ENCODE measurements at places on chromosomes 4 and X. TPM values are rescaled to one million over a fixed set of nuclear protein-coding genes. Genes with fewer than 3 reads are reported as not detected.

The LUZP4 gene
- not detected for total RNA-seq

The TREX2 gene
- total RNA-seq: 3.1 TPM

The F11 gene
- not detected for total RNA-seq

The DCAF4L1 gene
- total RNA-seq: 0.23 TPM

The TLR1 gene
- 17.2 TPM for total RNA-seq

The OTUD6A gene
- not detected for total RNA-seq

The CXCL6 gene
- not detected for total RNA-seq

The OTC gene
- total RNA-seq: not detected

- DNase-seq: no peak
Measured at GRCh38 chrX:72609313-72609712, 36.7 kb upstream of the HDAC8 start.

DNA sequence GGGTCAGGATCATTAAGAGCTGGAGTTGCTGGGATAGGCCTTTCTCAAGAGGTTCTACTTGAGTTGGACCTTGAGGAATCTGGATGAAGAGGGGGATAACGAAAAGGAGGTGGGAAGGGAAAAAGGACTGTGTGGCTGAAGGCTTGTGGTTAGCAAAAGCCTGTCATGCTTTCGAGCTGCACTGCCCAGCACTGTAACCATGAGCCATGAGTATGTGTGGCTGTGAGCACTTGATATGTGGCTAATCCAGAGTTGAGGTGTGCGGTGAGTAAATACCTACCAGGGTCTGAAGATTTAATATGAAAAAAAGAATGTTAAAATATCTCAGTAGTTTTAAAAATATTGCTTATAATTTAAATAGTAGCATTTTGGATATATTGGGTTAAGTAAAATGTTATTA, 11.4 kb downstream of the TMEM165 start:
- DNase-seq: no peak

DNA sequence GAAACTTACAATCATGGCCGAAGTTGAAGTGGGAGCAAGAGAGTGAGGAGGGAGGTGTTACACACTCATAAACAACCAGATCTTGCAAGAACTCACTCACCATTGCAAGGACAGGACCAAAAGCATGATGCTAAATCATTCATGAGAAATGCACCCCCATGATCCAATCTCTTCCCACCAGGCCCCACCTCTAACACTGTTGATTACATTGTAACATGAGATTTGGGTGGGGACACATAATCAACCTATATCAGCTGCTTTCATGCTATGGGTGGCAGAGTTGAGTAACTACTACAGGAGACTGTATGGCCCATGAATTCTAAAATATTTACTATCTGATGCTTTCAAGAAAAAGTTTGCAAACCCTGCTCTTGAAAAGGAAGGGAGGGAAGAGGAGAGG, 155.1 kb downstream of the DEFB131A start:
- no peak for DNase-seq

DNA sequence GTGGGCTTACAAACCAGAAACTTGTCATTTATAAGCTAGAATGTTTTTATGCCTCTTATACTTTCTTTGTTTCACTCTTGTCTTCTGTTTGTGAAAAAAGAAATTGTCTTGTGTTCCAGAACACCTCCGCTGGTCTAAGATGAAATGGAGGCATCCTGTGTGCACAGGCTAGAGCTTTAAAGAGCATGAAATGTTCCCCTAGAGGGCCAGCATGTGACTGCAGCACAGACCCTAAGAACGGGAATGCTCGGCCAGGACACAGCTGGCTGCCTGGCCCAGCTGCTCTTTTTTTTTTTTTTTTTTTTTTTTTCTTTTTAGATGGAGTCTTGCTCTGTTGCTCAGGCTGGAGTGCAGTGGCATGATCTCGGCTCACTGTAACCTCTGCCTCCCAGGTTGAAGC, 33.6 kb downstream of the SETD7 start:
- DNase-seq: no peak

DNA sequence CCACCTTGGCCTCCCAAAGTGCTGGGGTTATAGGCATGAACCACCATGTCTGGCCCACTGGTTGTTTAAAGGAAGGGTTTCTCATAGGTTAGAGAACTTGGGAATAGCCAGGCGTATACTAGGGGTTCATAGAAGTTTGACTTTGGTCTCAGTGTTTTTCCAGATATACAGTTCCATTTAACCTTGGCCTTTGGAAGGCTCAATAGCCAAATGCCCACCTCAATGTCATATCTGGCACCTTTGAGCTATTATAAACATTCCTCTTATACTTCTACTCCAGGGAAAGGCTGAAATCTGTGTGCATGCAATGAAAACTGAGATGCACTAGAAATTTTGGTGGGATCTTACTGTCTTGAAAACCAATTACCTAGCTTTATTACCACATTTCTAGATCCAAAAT, 47.5 kb upstream of the PROM1 start:
- no peak for DNase-seq

GRCh38 chr4:41364876-41365275, 108.1 kb downstream of the UCHL1 start:
- DNase-seq: no peak

DNA sequence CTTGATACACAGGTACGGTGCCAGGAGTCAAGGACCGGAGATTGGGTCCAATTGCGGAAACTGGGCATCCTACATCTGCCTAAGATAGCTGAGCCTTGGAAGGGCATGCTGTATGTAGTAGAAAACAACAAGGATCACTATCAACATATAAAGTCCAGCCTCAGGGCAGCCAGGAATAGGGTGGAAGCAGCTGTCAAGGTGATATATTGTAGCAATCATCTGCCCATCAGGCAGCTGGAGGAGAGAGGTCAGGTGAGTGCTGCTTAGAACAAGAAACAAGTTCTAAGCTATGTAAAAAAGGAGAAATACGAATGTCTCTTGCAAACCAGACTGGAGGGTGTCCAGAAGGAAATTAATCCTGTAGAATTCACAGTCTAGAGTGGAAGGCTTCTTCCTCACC, 34.8 kb downstream of the KCNE5 start:
- no peak for DNase-seq

DNA sequence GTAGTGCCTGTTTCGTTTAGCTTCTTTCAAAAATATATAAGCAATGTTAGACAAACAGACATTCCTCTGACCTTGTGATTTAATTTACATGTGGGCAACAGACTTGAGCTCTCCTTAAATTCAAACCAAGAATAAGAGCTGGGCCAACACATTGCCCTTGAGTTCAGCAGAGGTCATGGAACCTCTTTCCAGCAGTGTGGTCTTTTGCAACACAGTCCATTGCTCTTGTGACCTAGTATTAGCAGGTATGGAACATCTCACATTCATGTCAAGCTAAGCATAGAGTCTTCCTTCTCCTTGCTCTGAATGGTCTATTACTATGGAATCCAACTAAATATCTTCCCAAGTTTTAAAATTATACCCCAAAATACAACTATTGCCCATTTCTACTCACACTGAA, 33.7 kb upstream of the MND1 start:
- no peak for DNase-seq

DNA sequence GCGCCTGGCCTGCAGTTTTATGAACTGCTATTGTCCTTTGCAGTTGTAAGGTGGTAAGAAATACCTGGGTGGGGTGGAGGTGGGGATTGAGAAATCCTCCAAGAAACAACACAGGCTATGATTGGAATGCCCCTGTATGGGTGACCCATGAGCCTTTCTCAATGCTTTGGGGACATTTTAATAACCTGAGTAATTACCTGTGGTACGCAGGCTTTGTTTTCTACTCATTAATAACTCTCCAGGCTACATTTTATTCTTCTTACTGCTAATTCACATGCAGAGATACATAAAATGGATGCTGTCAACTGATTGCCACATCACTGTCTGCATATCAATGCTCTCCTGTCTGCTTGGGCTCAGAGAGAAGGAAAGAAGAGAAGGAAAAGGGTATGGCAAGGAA, 41.8 kb downstream of the PHEX start:
- no peak for DNase-seq

- DNase-seq: no peak
Measured at GRCh38 chrX:109739625-109740432, 6.8 kb upstream of the ACSL4 start.

GRCh38 chr4:2526559-2526958, 9.9 kb upstream of the FAM193A start:
- no peak for DNase-seq

DNA sequence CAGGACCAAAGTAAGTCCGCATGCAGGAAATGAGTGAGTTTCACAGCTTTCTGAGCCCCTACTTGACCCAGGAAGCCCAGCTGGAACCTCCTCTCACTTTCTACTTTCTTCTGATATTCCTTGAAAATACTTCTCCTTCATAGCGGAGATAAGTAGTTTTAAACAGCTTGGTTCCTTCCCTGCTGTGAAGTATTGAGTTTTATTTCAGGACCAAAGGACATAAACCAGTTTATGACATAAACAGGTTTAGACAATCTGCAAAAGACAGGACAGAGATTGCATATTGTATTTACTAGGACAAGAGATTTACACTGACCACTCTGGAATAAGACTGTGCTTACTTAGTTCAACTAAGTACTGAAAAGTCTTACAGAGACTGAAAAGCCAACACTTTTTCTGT, 54.8 kb downstream of the PAGE2 start:
- DNase-seq: no peak

DNA sequence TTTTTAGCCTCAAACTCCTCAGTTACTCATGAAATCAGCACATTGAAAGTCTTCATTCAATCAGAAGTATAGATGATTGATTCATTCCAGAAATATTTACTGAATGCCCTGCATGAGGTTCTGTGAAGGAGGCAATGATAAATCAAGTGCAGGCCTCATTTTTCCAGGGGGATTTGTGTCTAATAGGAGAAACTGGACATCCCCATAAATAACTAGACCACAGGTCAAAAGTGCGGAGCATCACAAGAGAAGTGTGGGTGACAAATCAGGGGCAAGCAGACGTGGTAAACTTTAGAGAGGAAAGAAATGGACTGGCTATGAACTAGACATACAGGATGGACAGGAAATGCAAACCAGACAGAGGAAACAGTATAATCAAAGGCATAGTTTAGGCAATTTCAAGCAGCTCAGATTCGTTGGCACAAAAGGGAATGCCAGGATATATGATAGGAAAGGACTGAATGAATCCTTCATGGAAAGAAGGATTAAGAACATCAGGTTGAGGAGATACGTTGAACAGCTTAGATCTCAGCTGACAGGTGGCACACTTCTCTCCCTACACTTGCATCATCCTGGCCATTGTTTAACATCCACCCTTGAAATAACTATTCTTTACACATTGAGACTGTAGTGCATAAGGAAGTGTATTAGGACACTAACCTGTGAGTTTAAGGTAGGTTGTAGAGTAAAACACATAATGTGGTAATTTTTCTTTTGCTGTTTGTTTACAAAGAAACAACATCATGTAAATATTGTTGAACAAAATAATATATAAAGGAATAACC, 69.6 kb upstream of the RASGEF1B start:
- DNase-seq: no peak

GRCh38 chrX:41090568-41091238, 5.5 kb downstream of the USP9X start:
- no peak for DNase-seq

DNA sequence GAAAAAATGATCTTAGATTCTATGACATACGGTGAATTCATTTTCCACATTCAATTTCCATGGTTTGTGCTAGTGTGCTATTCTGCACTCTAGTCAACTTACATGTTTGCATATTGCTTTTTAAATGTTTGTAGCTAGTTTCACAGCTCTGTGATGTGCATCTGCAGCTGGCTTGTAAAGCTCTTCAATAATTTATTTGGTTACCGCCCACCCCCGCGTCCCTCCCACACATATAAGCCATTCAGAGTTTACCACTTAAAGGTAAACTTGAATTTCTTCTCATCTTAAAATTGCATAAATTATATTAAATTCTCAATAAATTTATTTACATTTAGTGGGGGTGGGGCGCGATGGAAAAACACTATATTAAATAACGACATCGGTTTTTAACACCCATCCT, 291 bp upstream of the NBDY start:
- DNase-seq: no peak

GRCh38 chr4:140857111-140857510, 100.9 kb upstream of the TBC1D9 start:
- no peak for DNase-seq

DNA sequence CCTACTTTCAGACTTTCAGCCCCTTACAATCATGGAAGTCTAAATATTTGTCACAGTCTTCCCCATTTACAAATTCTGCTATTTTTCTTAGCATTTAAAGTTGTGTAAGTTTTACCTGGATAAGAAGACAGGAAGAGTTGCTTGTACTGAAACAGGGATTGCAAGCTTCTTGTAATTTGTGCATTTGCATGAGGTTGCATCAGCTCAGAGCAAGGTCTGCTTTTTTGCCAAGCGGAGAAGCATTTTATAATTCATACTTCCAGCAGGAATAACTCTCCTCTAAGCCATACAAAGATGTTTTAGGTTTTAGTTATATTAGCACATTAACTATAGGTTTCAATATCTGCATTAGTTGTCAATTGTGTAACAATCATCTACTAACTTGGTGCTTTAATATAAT, 922.0 kb upstream of the PABPC4L start:
- no peak for DNase-seq

GRCh38 chr4:155972098-155972497, 18.4 kb upstream of the CTSO start:
- no peak for DNase-seq

DNA sequence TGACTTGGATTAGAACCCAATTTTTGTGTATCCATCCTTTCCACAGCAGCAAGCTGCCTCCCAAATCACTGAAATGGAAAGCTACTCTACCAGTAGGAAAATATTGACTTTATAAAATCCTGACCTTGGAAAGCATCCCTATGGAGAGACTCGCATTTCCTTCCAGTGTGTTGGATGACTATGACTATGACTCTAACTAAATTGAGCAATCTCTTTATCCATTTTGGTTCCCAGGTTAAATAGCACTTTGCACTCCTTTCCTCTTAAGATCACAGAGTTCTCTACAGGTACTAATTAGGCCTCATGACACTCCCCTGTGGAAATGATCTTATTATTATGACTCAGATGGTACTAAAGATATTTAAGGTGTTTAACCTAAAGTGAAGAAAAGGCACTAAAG, 431.8 kb downstream of the PPARGC1A start:
- no peak for DNase-seq

DNA sequence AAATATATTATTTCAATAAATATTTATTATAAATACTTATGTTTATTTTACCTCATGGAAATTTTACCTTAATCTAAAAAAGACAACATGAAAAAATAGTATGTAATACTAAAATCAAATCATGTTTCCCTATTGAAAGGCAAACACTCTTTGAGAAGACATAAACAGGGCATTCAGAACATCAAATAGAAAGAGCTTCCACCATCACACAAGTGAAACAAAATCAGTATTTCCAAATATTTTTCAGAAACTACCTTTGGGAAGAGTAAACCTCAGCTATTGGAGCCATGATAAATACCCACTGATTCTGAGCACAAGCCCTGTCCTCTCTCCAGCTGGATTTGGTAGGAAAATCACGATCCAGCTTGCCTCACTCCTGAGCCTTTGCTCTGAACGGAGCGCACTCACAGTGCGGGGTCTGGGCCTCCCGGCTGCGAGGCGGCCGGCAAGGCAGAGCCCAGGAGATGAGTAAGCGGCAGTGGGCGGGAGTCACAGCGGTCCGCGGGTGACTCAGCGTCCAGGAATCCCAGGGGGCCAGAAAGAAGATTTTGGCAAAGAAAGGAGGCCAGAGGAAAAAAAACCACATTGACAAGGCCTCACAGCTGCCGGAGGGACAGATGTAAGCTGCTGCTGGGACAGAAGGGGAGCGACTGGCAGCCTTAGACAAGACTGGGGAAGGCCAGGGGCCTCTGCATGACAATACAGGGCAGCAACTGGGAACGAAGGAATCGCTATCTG, 14.7 kb upstream of the ANXA5 start:
- no peak for DNase-seq

GRCh38 chrX:107730991-107731766, 44.4 kb downstream of the TSC22D3 start:
- DNase-seq: no peak

Measured in activated naive CD8-positive, alpha-beta T cell treated with anti-CD3 and anti-CD28 coated beads, Interleukin-2, amount 10 ng/mL, durations not matched to agents 7 days and 5 days (primary cell).